Tibial nerve (tissue), 4 donors: ENCODE measurements at places on chromosomes 4 and X. TPM values are rescaled to one million over a fixed set of nuclear protein-coding genes. Genes with fewer than 3 reads are reported as not detected.

Gene REELD1
- 0.20 TPM for total RNA-seq

Gene ARMCX1
- total RNA-seq: 34.3 TPM

Gene ARL9
- not detected for total RNA-seq

Gene OTUD6A
- total RNA-seq: not detected

Gene CDKL2
- 2.9 TPM for total RNA-seq

Gene UGT2B15
- total RNA-seq: not detected

Gene FRG2
- total RNA-seq: not detected

Gene GASK1B
- 72.0 TPM for total RNA-seq

Gene PARM1
- total RNA-seq: 10.0 TPM

Gene RBM47
- total RNA-seq: 93.9 TPM

Gene PALLD
- 188 TPM for total RNA-seq

DNA sequence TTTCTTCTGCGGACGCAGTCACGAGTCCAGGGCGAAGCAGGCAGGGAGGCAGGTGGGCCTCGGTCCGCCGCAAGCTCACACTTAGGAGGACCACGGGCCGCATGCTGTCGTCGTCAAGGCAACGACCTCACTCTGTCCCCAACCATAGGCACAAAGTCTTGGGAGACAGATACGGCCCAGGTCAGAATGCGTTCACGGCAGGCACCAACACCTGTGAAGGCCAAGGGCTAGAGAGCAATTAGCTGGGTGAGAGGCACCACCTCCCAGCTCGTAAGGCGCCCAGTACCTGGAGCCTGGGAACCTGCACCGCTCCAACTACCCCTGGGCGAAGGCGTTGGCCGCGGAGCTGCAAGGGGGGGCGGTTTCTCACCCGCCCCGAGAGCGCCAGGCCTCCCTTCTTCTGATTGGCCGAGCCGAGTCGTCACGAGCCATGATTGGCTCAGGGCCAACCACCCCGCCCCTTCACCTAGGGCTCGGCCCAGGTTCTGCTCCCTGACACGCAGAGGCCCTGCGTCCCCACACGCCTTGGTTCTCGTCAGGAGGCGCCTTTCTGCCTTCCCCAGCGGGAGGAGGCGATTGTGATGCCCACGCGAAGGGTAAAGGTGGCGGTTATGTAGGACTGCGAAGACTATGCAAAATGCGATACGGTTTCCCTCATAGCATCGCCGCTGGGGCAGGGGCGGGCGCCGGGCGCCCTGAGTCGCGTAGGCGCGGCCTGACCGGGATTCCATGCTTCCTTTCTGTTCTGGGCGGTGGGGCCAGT, at the start of gene CDKL2:
TSS of gene CDKL2 (minus strand) at position 355 of the 763 bp plus-strand sequence. CDS start 4,540 bp downstream, outside the sequence.
- peak; percentile 42 for DNase-seq
- H3K36me3 ChIP-seq: no peaks in the 10 kb centered on the region
- peak within 1 kb of the TSS; percentile 58 for H3K4me3 ChIP-seq
- H3K27me3 ChIP-seq: no peaks in the 10 kb centered on the region

DNA sequence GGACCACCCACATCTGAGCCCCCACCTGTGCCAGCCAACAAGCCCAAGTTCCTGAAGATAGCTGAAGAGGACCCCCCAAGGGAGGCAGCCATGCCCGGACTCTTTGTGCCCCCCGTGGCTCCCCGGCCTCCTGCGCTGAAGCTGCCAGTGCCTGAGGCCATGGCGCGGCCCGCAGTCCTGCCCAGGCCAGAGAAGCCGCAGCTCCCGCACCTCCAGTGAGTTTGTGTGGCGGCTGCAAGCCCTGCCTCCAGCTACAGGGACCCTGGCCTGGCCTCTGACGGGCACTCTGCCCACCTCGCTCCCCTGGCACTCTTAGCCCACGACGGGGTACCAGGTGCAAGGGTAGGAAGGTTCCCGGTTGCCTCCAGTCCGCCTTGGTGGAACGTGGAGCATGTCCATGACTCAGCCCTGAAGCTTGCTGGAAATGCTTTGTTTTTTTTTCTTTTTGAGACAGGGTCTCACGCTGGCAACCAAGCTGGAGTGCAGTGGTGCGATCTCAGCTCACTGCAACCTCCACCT, 13.7 kb upstream of the ADD1 start:
- H3K36me3 ChIP-seq: no peaks in the 10 kb centered on the region
- no peak overlapping the region for H3K27ac ChIP-seq
- no peaks in the 10 kb centered on the region for H3K4me1 ChIP-seq

- H3K27ac ChIP-seq: no peak overlapping the region
- DNase-seq: no peak
These were observed 1649.8 kb upstream of the PCDH10 start for GRCh38 chr4:131499141-131499873.

DNA sequence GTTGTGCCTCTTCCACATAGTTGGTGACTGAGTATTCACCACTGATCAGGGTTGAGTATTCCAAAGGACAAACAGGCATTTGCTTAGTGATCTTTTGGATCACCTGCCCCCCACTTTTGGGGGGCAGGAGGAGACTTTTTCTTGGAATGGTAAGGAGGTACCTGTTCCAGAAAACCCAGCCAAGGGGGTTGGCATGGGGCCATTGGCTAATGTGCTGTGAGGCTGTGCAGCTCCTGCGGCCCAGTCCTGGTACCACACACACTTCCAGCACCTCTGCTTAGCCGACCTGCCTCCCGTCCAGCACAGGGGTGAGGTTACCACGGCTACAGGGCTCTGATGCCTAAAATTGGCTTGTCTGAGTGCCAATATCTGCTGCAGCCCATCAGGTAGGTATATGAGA, 40.1 kb upstream of the MGST2 start:
- H3K36me3 ChIP-seq: no peaks in the 10 kb centered on the region
- no peak overlapping the region for H3K4me3 ChIP-seq
- no peak overlapping the region for H3K27ac ChIP-seq

GRCh38 chrX:13750204-13750603, 15.7 kb downstream of the OFD1 start:
- no peaks in the 10 kb centered on the region for H3K27me3 ChIP-seq
- DNase-seq: no peak
- H3K36me3 ChIP-seq: no peaks in the 10 kb centered on the region
- no peaks in the 10 kb centered on the region for H3K4me1 ChIP-seq

DNA sequence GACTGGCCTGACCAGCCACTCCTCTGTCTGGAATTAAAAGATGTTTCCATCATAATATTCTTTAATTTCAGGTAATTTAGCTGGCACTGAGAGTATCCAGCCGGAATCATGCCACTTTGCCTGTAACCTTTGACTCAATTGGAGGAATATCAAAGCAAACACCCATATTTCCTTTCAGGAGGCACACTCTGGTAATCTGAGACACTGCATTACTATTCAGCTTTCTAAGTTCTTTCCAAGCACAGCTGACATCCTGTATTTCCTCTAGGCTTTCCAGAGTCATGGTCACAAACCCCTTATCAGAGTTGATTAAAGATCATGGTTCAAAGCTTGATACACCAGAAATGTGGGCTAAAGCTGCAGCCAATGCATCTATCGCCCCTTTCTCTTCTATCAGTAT, 29.3 kb downstream of the INTS12 start:
- no peaks in the 10 kb centered on the region for H3K4me1 ChIP-seq
- no peak overlapping the region for H3K4me3 ChIP-seq
- DNase-seq: no peak
- H3K36me3 ChIP-seq: peaks cover 26% of the 10 kb centered on the region
- no peaks in the 10 kb centered on the region for H3K27me3 ChIP-seq
- no peak overlapping the region for H3K27ac ChIP-seq

DNA sequence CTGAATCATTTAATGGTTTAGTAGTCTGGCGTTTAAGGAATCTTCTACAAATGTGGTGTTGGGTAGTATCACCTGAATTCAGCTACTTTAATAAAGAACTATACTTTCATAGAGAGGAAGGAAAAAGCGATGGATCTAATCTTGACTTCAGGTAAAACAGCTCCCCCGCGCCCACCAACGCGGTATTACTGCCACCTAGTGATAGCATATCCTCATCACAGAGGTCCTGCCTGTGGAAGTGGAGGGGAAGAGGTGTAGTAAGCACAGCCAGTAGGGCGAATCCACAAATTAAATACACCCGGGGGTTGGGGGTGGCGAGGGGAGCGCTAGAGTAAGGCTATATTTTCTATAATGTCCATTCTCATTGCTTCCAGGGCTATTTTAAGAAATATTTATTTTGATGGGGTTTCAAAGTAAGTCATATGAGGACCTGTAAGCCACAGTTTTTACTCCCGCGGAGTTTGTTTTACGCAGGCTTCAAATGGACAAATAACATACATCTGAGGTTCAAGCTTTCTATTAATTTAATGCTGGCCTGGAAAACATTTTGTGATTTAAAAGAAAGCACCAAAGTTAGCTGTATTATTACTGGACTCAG, 8.3 kb upstream of the DAPP1 start:
- H3K27ac ChIP-seq: no peak overlapping the region
- H3K4me3 ChIP-seq: no peak overlapping the region
- no peaks in the 10 kb centered on the region for H3K27me3 ChIP-seq
- DNase-seq: peak; percentile 14
- no peaks in the 10 kb centered on the region for H3K4me1 ChIP-seq
- no peaks in the 10 kb centered on the region for H3K36me3 ChIP-seq

DNA sequence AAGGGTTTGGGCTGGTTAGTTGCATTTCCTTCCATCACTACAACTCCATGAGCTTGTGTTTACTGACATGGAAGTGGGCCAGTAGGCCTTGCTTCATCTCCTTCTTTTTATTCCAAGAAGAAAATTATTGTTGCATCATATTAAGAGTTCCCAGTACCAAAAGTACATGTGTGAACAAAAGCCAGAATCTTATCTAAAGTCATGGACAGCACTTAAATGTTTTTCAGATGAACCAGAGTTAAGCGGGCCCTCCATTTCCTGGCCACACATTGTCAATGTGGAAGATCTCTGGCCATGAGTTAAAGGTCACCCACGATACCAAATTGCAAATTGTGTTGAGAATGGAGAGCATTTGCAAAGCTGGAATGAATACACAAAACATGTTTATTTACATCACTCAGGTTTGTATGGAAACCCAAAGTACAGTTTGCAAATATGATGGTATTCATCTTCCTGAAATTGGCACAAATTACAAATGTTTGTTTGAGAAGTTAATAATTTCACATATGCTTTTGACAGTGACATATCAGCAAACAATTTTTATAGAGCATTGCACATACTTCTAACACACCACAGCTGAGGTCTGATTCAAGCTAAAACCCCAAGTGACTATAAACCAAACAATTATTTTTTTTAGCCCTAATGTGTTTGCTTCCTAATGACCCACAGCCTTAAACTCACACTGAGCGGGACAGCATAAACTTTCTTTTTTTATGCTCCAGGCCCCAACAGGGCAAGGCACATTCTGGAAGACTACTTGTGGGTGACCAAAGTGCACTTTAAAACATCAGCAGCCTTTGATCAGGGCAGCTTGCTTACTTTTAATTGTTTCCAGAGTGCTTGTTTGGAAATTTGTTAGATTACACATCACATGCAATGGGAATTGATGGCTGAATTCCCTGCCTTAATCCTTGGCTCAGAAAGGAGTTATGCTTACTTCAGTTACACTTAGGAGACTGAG, 502.9 kb upstream of the SLIT2 start:
- no peaks in the 10 kb centered on the region for H3K27me3 ChIP-seq
- H3K36me3 ChIP-seq: no peaks in the 10 kb centered on the region
- no peak overlapping the region for H3K27ac ChIP-seq
- H3K4me3 ChIP-seq: no peak overlapping the region
- peak; percentile 67 for DNase-seq
- no peaks in the 10 kb centered on the region for H3K4me1 ChIP-seq

DNA sequence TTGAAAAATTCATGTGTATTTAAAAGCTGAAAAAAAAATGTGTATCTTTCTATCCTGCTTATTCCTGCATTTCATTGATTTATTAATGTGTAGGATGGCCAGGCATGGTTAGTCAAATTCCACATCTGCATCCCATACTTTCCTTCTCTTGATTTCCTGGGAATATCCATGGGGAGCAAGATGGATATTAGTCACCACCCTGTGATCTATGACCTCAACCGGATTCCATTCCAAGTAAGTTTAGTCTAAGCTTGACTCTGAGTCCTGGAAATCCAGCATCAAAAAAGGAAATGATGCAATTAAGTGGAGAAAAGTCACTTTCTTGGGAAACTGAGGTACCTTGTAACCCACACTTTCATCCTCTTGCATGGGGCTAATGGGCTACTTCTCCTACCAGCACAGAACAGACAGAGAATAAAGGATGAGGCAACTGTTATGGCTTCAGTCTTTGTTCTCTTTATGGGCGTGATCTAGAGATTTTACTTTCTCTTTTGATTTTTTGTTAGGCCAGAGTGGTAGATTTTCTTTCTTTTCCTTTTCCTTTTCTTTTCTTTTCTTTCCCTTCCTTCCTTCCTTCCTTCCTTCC, 17.1 kb upstream of the BEX4 start:
- no peaks in the 10 kb centered on the region for H3K27me3 ChIP-seq
- no peak overlapping the region for H3K4me3 ChIP-seq
- no peaks in the 10 kb centered on the region for H3K36me3 ChIP-seq
- no peak overlapping the region for H3K27ac ChIP-seq
- H3K4me1 ChIP-seq: no peaks in the 10 kb centered on the region

DNA sequence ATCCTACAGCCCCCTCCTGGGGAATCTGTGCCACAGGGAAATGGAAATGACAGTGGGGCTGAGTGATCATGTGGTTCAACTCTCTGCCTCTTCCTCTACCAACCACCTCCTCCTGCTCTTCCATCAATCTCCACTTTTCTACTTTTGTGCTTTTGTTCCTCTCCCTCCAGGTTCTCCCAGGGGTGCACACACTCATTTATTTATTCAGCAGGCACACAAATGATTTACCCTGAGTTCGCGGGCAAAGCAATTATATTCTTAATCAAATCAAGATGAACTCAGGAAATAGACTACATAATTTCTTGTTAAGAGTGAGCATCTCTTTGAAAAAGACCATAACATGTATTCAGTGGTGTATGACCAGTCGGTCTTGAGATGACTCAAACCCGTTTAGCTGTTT, 69.2 kb downstream of the VCX3A start:
- H3K4me3 ChIP-seq: no peak overlapping the region
- no peaks in the 10 kb centered on the region for H3K4me1 ChIP-seq
- no peaks in the 10 kb centered on the region for H3K36me3 ChIP-seq
- H3K27ac ChIP-seq: no peak overlapping the region

DNA sequence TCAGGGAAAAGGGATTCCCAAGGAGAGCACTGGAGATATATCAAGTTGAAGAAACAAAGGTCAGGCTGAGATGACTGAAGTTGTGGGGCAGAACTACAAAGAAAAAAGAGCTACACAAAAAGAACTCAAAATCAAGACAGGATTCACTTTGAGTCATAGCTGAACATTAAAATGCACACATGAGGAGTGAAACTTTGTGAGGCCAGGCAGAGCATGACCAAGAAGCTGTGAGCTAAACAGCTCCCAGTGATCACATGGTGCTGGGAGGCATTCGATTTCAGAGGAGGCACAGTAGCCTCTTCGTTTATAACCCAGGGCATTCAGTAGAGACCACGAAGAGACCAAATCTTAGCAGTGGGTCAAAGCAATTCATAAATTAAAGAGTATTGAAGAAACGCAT, 145.3 kb downstream of the ATRX start:
- no peak overlapping the region for H3K4me3 ChIP-seq
- H3K27me3 ChIP-seq: no peaks in the 10 kb centered on the region
- no peak overlapping the region for H3K27ac ChIP-seq
- no peaks in the 10 kb centered on the region for H3K4me1 ChIP-seq

GRCh38 chrX:27380163-27380845, 82.8 kb downstream of the PPP4R3C start:
- no peak overlapping the region for H3K27ac ChIP-seq
- no peak overlapping the region for H3K4me3 ChIP-seq
- H3K27me3 ChIP-seq: no peaks in the 10 kb centered on the region
- no peak for DNase-seq
- H3K36me3 ChIP-seq: no peaks in the 10 kb centered on the region

GRCh38 chr4:53309321-53310040, 56.4 kb downstream of the SCFD2 start:
- H3K27ac ChIP-seq: no peak overlapping the region
- no peaks in the 10 kb centered on the region for H3K27me3 ChIP-seq
- H3K4me3 ChIP-seq: no peak overlapping the region
- DNase-seq: no peak
- H3K36me3 ChIP-seq: peaks cover 5% of the 10 kb centered on the region
